ENCODE measurements at places on chromosomes 1 and 21. TPM values are rescaled to one million over a fixed set of nuclear protein-coding genes. Genes with fewer than 3 reads are reported as not detected.

Gene FAM177B
- 0.70 TPM for total RNA-seq

Gene USH2A
- total RNA-seq: 0.11 TPM

GRCh38 chr1:163072658-163073057 lies 3.5 kb downstream of the RGS4 start:
- H3K27me3 ChIP-seq: no peaks in the 10 kb centered on the region
- no peaks in the 10 kb centered on the region for H3K36me3 ChIP-seq
- H3K4me1 ChIP-seq: peaks cover 3% of the 10 kb centered on the region
- H3K4me3 ChIP-seq: no peak overlapping the region

- H3K27me3 ChIP-seq: no peaks in the 10 kb centered on the region
- H3K4me3 ChIP-seq: no peak overlapping the region
- H3K4me1 ChIP-seq: no peaks in the 10 kb centered on the region
- DNase-seq: no peak
- H3K36me3 ChIP-seq: no peaks in the 10 kb centered on the region
These were observed 282.3 kb downstream of the TTLL7 start for GRCh38 chr1:83716641-83717040.

- H3K4me3 ChIP-seq: no peak overlapping the region
- no peaks in the 10 kb centered on the region for H3K36me3 ChIP-seq
- no peak for DNase-seq
These were observed 2.7 kb downstream of the PPFIA4 start for GRCh38 chr1:203028784-203029553.

- H3K27ac ChIP-seq: no peak overlapping the region
- no peaks in the 10 kb centered on the region for H3K4me1 ChIP-seq
- DNase-seq: no peak
These were observed 149.2 kb downstream of the ST6GALNAC5 start for GRCh38 chr1:77016386-77016985.

- no peak for DNase-seq
- no peak overlapping the region for H3K4me3 ChIP-seq
- H3K4me1 ChIP-seq: no peaks in the 10 kb centered on the region
- no peaks in the 10 kb centered on the region for H3K27me3 ChIP-seq
- H3K27ac ChIP-seq: no peak overlapping the region
These were observed 127.1 kb downstream of the PPIAL4G start for GRCh38 chr1:148355976-148356375.

DNA sequence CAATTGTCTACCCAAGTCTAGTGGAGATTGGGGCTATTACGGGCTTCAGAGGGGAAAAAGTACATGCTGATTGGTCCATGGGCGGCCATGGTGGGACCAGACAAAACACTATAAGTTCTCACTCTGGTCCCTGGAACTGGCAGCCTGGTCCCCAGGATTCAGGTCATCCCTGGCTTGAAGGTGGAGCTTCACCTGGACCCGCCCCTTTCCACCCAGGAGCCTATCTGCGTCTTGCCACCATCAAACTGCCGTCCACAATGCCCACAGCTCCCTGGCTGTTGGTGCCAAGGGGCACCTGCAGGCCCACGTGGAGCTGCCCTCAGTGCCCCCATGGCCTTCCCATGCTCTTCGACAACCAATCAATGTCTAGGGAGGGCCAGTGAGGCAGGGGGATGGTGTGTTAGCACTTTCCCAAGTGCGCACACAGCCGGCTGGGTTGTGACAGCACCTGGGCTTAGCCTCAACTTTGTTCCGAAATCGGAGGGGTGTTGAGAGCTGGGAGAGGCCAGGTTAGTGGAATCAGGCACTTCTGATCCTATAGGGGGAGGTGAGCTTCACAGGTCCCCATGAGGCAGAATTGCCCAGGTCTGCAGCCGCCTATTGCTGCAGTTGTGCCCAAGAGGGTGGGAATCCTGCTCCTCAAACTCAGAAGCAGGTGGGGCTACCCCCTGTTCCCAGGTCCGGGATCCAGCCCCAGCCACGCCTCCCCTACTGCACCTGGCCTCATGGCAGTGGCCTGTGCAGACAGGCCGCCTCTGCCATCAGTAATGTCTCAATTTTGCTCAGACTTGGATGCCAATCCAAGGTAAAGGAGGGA lies 1369.4 kb upstream of the PRMT6 start:
- no peaks in the 10 kb centered on the region for H3K36me3 ChIP-seq
- H3K4me3 ChIP-seq: no peak overlapping the region
- no peak for DNase-seq

- H3K4me1 ChIP-seq: no peaks in the 10 kb centered on the region
- H3K27me3 ChIP-seq: no peaks in the 10 kb centered on the region
- no peaks in the 10 kb centered on the region for H3K36me3 ChIP-seq
- H3K27ac ChIP-seq: no peak overlapping the region
- no peak for DNase-seq
These were observed 5.4 kb downstream of the UBE2J2 start for GRCh38 chr1:1268284-1268682.

DNA sequence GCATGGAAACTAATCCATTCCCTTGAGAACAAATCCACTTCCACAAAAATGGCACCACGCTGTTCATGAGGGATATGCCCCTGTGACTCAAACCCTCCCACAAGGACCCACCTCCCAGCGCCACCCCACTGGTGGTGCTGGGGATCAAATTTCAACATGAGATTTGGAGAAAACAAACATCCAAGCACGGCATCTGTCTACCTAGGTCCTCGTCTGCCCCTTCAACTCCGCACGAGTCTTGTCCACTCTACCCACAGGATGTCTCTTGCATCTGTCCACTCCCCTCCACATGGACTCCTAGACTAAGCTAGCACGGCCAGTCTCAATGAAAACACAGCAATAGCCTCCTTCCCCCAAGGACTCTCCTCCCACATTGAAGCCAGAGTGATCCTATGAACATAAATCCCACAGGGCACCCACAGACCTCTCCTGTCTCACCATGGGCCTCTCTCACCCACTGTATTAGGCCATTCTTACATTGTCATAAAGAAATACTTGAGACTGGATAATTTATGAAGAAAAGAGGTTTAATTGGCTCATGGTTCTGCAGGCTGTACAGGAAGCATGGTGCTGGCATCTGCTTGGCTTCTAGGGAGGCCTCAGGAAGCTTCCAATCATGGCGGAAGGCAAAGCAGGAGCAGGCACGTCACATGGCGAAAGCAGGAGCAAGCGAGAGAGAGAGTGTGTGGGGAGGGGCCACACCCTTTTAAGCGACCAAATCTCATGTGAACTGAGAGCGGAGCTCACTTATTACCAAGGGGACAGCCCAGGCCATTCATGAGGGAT lies 101.4 kb downstream of the TOMM20 start:
- H3K27me3 ChIP-seq: no peaks in the 10 kb centered on the region
- H3K4me3 ChIP-seq: no peak overlapping the region
- no peaks in the 10 kb centered on the region for H3K36me3 ChIP-seq
- 0 out of 2 replicates have a peak, but pooled peaks cover 8% of the 10 kb centered on the region for H3K4me1 ChIP-seq
- H3K27ac ChIP-seq: no peak overlapping the region
- DNase-seq: no peak

DNA sequence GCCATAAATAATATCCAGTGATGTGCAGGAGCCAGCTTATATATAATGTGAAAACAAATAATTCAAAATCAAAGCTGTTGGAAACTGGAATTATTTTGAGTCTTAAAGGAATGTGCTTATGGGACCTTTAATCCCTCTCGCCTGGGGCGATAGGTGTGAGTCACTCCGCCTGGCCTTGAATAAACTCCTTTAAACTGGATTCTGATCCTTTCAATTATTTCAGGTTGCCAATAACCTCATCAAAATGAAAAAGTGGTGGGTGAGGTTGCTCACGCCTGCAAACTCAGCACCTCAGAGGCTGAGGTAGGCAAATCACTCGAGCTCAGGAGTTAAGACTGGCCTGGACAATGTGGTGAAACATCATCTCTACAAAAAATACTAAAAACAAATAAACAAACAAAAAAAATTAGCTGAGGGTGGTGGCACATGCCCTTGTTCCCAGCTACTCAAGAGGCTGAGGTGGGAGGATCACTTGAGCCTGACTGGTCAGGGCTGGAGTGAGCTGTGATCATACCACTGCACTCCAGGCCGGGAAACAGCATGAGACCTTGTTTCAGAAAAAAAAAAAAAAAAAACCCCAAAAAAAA lies 11.4 kb upstream of the SLC2A5 start:
- no peak overlapping the region for H3K27ac ChIP-seq
- H3K4me1 ChIP-seq: peaks cover 44% of the 10 kb centered on the region
- DNase-seq: no peak

- no peak for DNase-seq
- no peak overlapping the region for H3K27ac ChIP-seq
- no peaks in the 10 kb centered on the region for H3K36me3 ChIP-seq
- no peaks in the 10 kb centered on the region for H3K4me1 ChIP-seq
- H3K27me3 ChIP-seq: no peaks in the 10 kb centered on the region
These were observed 12.3 kb downstream of the PSMB2 start for GRCh38 chr1:35629051-35629450.

DNA sequence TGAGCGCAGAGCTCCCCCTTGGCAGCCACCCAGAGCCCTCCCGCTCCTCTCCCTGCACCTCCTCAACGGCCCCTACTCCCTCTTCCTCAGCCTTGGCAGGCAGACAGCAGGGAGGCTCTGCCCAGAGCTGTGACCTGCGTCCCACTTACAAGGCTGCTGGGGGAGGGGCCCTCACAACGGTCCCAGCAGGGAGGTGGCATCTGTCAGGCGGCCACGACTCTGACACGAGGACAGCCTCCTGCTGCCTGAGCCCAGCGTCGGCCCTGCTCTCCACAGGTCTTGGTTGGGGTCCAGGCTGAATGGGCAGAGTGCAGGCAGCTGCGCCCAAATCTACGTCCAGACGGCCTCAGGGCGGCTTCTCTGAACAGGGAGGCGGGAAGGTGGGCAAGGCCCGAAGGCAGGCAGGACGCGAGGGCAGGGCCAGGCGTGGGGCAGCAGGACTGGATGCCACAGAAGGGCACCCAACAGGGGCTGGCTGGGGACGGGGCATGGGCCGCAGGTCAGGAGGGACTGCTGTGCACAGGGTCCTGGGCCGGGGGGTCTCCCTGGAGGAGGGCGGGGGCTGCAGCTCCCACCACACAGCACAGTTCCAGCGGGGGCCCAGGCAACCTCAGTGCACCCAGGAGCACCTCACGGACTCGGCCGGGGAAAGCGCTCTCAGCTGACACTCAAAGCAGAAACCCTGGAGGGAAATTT lies 7.5 kb downstream of the SLC19A1 start:
- no peaks in the 10 kb centered on the region for H3K36me3 ChIP-seq
- H3K27me3 ChIP-seq: no peaks in the 10 kb centered on the region
- no peaks in the 10 kb centered on the region for H3K4me1 ChIP-seq
- H3K4me3 ChIP-seq: no peak overlapping the region

GRCh38 chr1:41742219-41742618 lies 176.5 kb downstream of the HIVEP3 start:
- H3K4me1 ChIP-seq: no peaks in the 10 kb centered on the region
- no peaks in the 10 kb centered on the region for H3K27me3 ChIP-seq
- DNase-seq: no peak
- no peak overlapping the region for H3K27ac ChIP-seq
- H3K36me3 ChIP-seq: no peaks in the 10 kb centered on the region

DNA sequence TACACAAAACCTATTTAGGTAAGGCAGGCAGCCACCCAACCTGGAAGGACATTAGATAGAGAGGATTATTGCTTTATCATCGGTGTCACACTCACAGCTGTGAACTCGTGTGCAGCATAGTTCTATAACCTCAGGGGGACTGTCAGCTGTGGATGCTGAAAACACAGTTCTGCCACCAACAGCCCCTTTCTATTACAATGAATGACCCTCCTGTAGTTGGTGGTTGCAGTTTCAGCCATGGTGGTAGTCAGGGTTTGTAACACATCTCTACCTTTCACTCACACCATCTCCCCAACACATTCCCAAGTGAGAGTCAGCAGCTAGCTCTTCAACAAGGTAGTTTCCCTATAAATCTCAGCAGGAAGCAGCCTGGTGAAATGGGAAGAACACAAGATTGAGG lies 136.8 kb downstream of the ZC3H11B start:
- no peaks in the 10 kb centered on the region for H3K4me1 ChIP-seq
- H3K27ac ChIP-seq: no peak overlapping the region
- no peak for DNase-seq
- H3K4me3 ChIP-seq: no peak overlapping the region
- H3K36me3 ChIP-seq: no peaks in the 10 kb centered on the region
